ENCODE measurements at places on chromosomes 3 and 15.

DNA sequence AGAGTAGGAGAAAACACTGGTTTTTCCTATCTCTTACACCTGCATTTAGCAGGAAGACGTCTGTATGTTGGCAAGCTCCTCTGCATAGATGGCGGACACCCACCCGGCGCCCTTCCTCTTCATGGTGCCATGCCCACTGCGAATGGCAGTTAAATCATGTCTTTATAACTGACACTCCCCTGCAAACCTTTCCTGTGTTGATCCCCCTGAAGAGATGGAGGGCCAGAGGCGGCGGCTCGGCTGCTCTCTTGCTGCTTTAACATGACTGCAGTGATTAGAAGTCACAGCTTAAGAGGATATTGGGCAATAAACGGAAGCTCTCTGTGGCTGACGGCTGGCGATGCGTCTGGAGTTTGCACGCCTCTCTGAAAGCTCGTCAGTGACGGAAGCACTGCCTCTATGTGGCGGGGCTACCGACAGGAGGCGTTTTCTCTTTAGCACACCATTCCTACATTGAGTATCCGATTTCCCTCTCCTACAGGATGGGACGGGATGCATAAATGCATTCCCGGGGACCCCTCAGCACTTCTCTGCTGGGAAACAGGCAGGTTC, 25.5 kb upstream of the SNRPA1 start:
- no peak for DNase-seq

DNA sequence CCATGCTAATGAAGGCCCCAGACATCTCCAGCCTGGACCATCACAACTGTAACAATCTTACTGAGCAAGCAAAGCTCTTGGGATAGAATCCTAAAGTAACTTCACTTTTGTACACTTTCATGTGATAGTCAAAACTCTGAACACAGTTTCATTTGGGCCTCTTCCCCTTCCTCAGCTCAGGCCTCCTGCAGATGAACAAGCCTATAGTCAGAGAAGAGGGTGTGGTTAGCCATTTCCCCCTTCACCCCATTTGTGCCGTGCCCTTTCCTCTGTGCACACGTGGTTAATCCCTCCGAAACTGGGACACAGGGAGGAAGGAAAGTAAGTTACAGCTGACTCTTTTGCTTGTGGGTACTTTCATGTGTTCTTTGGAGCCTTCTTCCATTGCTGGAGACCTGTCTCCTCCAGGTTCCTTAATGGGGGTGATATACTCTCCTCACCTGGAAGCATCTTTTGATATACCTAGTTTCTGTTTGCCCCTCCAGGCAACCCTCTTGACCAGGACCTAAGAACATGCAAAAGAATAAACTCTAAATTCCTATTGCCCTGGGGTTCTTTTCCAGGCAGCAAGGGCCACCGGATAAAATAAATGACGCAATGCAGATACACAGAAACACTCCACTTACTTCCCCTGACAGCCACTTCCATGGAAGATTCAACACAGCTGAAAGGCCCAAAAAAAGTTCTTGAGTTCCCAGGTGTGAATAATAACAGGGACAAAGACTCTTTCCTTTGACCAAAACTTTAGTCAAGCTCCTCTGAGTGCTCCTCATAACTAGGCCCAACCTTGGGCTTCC, 29.6 kb upstream of the CSTA start:
- no peak for DNase-seq

- no peak for DNase-seq
These were observed 211.0 kb downstream of the TNIK start for GRCh38 chr3:171249245-171249644.

GRCh38 chr15:74124759-74125158, 5.6 kb upstream of the ISLR2 start:
- no peak for DNase-seq

DNA sequence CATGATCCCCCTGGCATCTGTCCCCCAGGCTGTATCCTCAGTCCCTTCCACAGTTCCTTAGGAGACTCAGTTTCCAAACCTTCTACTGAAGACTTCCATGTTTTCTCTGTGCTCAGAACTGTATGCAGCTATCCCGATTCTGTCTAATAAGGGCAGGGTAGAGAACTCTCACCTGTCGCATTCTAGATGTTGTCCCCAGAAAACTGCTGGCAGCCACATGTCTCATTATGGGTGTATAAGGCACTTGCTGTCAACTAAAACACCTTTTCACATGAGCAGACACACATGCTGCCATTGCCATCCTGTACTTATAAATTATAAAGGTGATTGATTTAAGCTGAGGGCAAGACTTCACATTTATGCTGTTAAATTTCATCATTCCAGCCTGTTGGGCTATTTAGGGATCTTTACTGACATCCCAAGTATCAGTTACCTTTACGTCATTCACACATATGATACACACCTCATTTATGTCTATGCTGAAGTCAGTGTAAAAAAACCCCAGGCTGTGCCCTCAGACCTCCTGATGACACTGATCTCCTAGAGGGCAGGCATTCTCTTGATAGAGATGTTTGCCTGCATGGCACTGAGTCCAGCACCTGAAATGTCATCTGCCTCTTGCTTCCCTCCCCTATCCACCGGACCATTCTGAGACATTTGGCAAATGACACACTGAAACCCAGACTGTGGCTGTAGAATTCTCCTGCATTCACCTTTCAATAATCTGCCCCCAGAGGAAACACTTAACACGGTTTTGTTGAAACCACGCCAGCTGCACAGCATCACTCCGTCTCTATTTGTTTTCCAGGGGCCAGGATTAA, 35.8 kb downstream of the BTD start:
- DNase-seq: no peak

GRCh38 chr15:33113666-33114373, 80.7 kb downstream of the FMN1 start:
- DNase-seq: no peak

DNA sequence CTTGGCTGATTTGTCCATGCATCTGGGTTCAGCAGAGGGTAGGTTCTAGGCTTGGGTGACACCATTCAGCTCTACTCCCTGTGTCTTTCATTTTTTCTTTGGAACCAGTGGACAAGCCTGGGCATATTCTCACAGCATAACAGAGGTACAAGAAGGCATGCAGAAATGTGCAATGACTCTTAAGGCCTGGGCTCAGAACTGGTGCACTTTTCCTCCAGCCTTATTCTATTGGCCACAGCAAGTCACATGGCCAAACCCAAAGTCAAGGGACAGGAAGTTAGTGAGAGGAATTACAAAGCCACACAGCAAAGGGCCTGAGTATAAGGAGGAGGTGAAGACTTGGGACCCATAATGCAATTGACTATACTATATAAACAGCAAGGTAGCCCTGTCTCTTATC, 200.9 kb upstream of the CTDSPL start:
- DNase-seq: no peak

DNA sequence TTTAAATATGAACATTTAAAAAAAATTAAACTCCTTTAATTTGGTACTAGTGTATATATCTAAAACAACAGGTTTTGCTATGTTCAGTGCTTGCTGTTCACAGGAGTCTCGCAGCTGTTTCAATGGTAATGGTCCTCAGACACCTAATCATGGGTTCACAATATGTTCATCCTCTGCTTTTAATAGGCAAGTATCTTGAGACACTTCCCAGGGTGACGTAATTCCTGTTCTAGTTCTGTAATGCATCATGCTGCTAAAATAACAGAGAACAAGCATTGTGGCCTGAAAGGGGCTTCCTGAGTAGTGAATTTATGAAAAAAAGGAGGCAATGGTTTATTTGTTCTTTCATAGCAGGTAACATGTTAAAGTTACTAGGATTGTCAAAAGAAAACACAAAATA, 625.2 kb upstream of the GBE1 start:
- peak; percentile 9 for DNase-seq

- DNase-seq: no peak
These were observed 8.8 kb downstream of the ARID3B start for GRCh38 chr15:74549816-74550215.

GRCh38 chr3:145015253-145015652, 1043.6 kb downstream of the DIPK2A start:
- no peak for DNase-seq

DNA sequence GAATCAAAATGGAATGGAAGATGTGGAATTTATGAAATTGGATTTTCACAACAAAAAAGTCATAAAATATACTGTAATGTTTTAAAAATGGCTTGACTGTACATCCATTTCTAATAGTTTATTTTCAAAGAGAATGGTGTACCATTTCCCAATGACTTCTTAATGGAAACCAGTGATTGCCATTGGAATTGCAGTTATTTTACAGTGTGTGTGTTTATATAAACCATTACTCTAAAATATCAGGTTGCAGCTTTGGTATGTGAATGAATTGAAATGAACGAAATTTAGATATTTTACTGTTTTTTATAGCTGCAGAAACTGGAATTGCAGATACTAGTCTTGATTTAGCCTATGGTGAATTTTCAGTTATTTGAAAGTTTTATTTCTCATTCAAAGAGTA, 165.6 kb downstream of the UBE2E2 start:
- DNase-seq: no peak
